Ovary (tissue), 10 donors: ENCODE measurements at places on chromosomes 4 and X.

DNA sequence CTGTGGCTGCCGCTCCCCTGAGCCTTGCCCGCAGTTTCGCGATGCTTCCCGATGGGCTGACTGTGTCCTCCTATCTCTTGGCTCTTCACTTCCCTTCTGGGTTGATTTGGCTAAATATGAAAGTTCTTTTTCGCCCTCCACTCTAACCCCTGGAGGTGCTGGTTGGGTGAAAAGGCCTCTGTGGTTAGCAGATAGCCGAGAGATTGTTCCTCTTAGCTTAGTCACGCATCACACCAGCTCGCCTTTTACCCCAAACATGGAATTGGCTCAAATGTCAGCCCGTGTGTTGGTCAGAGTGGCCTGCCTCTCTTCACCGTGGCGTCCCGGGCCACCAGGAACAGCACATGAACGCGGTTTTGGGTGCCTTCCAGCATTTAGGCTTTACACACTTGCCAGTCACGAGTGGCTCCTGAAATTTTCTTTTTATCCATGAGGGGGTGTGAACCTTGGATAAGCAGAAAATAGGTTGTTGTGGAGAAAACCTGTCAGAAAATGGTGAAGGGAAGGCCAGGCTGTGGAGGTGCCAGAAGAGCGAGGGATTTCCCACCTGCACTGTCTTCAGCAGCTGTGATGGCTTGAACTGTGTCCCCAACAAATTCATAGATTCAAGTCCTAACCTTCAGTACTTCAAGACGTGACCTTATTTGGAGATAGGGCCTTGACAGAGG is 8.9 kb downstream of the CLCN4 start:
- no peak for DNase-seq
- no peak overlapping the region for H3K27ac ChIP-seq

DNA sequence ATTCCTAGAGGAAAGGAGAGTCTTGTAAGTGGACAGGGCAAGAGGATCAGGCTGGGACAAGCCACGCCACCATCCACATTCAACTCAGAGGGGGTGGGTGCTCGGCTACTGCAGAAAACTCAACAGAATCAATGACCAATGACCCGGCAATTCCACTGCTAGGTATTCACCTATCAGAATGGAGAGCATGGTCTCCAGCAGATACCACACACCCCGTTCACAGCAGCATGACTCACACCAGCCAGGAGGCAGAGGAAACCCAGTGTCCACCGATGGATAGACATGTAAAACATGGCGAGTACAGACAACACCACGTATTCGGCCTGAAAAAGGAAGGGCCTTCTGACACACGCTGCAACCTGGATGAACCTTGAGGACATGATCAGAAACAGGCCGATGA is 175.9 kb downstream of the AFAP1 start:
- no peaks in the 10 kb centered on the region for H3K27me3 ChIP-seq
- no peak overlapping the region for H3K4me3 ChIP-seq
- DNase-seq = no peak
- no peak overlapping the region for H3K27ac ChIP-seq
- H3K36me3 ChIP-seq = no peaks in the 10 kb centered on the region

- H3K27ac ChIP-seq = no peak overlapping the region
- no peaks in the 10 kb centered on the region for H3K36me3 ChIP-seq
- no peak overlapping the region for H3K4me3 ChIP-seq
- no peaks in the 10 kb centered on the region for H3K27me3 ChIP-seq
- H3K4me1 ChIP-seq = no peaks in the 10 kb centered on the region
These were observed 1.3 kb upstream of the ATP6AP1 start for GRCh38 chrX:154426916-154427770.

- no peaks in the 10 kb centered on the region for H3K4me1 ChIP-seq
- H3K4me3 ChIP-seq = no peak overlapping the region
- H3K36me3 ChIP-seq = no peaks in the 10 kb centered on the region
- H3K27me3 ChIP-seq = no peaks in the 10 kb centered on the region
- no peak overlapping the region for H3K27ac ChIP-seq
- DNase-seq = no peak
These were observed 1522.9 kb downstream of the PCDH18 start for GRCh38 chr4:136009258-136009832.

GRCh38 chr4:168164915-168165548 is 72.7 kb downstream of the ANXA10 start:
- no peaks in the 10 kb centered on the region for H3K27me3 ChIP-seq
- H3K4me3 ChIP-seq = no peak overlapping the region
- no peaks in the 10 kb centered on the region for H3K36me3 ChIP-seq

DNA sequence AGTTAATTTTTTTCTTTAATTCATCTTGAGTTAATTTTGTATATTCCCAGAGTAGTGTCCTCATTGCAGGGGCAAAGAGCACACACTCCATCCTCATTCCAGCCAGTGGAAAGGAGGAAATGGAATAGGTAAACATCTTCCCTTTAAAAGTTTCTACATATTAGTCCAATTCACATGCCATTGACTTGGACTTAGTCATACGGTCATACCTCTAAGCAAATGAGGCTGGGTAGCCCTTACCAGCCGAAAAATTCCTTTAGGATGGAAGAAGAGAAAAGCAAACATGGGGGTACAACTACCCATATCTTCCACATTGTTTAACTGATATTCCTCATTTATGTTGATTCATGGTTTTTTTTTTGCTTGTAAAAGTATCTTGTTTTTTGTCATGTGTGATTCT is 37.4 kb upstream of the NDP start:
- no peak overlapping the region for H3K4me3 ChIP-seq
- no peaks in the 10 kb centered on the region for H3K27me3 ChIP-seq
- no peak for DNase-seq
- H3K27ac ChIP-seq = no peak overlapping the region
- H3K4me1 ChIP-seq = no peaks in the 10 kb centered on the region

GRCh38 chr4:7192252-7193029 is at the start of gene SORCS2:
SORCS2 (plus strand) TSS chr4:7192538.
- peak within 1 kb of the TSS; percentile 32 for H3K4me3 ChIP-seq
- peak within 1 kb of the TSS; percentile 32 for H3K27ac ChIP-seq
- no peaks in the 10 kb centered on the region for H3K27me3 ChIP-seq
- peak; percentile 77 for DNase-seq
- peaks cover 8% of the 10 kb centered on the region for H3K4me1 ChIP-seq

GRCh38 chr4:124941267-124941666 is 228.7 kb upstream of the ANKRD50 start:
- no peak for DNase-seq
- H3K4me1 ChIP-seq = no peaks in the 10 kb centered on the region
- H3K27ac ChIP-seq = no peak overlapping the region
- no peak overlapping the region for H3K4me3 ChIP-seq
- no peaks in the 10 kb centered on the region for H3K36me3 ChIP-seq

GRCh38 chrX:25059273-25059672 is 43.5 kb upstream of the ARX start:
- no peaks in the 10 kb centered on the region for H3K27me3 ChIP-seq
- no peaks in the 10 kb centered on the region for H3K4me1 ChIP-seq
- no peak overlapping the region for H3K4me3 ChIP-seq

GRCh38 chrX:627510-627981 is 3.0 kb upstream of the SHOX start:
- no peaks in the 10 kb centered on the region for H3K36me3 ChIP-seq
- no peak overlapping the region for H3K27ac ChIP-seq
- no peaks in the 10 kb centered on the region for H3K4me1 ChIP-seq
- no peak overlapping the region for H3K4me3 ChIP-seq
- H3K27me3 ChIP-seq = no peaks in the 10 kb centered on the region

GRCh38 chr4:114879916-114880669 is 233.3 kb downstream of the NDST4 start:
- no peak for DNase-seq
- no peaks in the 10 kb centered on the region for H3K4me1 ChIP-seq
- H3K4me3 ChIP-seq = no peak overlapping the region
- no peak overlapping the region for H3K27ac ChIP-seq
- no peaks in the 10 kb centered on the region for H3K27me3 ChIP-seq

DNA sequence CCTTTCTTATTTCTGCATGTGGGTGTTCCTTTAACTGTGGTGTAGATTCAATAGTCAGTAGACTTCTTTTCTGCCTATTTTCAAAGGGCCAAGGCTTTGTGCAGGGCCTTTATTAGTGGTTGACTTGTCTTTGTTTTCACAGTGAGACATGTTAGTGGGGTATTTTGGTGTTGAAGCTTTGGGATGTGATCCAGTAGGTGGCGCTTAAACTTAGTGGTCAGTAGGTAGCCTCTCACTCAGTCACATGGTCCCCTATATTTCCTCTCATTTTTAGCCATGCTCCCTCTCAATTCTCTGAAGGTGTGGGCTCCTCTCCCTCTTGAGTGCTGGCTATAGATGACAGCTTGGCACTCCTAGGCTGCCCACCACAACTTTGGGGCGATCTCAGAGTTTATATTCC is 23.4 kb upstream of the SLC10A7 start:
- H3K36me3 ChIP-seq = no peaks in the 10 kb centered on the region
- DNase-seq = no peak
- H3K4me3 ChIP-seq = no peak overlapping the region
- no peak overlapping the region for H3K27ac ChIP-seq
- H3K4me1 ChIP-seq = no peaks in the 10 kb centered on the region
- no peaks in the 10 kb centered on the region for H3K27me3 ChIP-seq

DNA sequence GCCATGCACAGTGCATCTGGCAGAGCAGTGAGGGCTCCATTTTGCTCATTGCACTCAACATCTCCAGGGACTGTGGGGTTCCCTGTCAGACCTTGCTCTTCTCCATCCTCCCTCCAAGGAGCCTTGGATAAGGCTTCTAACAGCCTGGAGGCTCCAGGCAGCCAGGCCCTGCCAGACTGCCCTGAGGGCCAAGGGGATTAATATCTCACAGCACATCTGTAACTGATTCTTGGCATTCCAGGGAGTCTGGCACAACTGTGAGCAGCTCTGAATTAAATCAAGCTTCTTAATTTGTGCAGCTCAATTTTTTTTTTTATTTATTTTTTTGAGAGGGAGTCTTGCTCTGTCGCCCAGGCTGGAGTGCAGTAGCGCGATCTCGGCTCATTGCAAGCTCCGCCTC is 224.5 kb upstream of the PGRMC2 start:
- H3K36me3 ChIP-seq = no peaks in the 10 kb centered on the region
- no peak overlapping the region for H3K27ac ChIP-seq
- no peaks in the 10 kb centered on the region for H3K27me3 ChIP-seq
- H3K4me3 ChIP-seq = no peak overlapping the region

DNA sequence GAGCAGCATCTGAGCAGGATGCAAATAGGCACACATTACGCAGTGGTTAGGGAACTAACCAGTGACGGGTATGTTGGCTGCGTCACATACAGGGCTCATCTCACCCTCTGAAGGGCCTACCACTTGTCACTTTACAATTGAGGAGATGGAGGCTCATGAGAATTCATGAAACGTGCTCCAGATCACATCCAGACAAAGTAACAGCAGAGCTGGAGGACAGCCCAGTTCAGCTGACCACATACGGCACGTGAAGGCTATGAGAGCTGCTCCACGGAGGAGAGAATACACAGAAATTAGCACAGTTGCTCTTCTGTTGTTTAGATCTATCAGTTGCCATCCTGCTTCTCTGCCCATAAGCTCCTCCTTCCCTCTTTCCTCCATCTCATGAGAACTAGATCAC is 78.4 kb downstream of the FAM9B start:
- no peak overlapping the region for H3K4me3 ChIP-seq
- no peaks in the 10 kb centered on the region for H3K4me1 ChIP-seq
- no peak overlapping the region for H3K27ac ChIP-seq
- H3K36me3 ChIP-seq = no peaks in the 10 kb centered on the region
- H3K27me3 ChIP-seq = no peaks in the 10 kb centered on the region

DNA sequence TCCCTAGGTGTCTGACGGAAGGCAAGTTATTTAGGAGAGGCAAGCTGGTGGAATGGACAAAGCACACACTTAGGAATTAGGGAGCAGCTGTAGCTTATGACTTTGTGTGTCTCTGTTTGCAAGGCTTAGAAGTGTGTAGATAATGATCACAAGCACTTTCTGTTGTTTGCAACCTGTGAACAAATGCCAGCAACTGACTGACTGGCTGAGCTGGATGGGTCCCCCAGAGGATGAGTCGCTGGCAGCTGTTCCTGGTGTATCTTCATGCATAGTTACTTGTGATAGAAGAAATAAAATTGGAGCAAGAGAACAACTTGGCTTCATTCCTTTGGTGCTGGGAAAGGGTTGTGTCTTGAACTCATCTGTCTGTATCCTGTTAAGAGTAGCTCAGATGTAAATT is 64.2 kb upstream of the BEND4 start:
- no peak for DNase-seq
- no peaks in the 10 kb centered on the region for H3K27me3 ChIP-seq
- no peaks in the 10 kb centered on the region for H3K4me1 ChIP-seq
- no peak overlapping the region for H3K27ac ChIP-seq

DNA sequence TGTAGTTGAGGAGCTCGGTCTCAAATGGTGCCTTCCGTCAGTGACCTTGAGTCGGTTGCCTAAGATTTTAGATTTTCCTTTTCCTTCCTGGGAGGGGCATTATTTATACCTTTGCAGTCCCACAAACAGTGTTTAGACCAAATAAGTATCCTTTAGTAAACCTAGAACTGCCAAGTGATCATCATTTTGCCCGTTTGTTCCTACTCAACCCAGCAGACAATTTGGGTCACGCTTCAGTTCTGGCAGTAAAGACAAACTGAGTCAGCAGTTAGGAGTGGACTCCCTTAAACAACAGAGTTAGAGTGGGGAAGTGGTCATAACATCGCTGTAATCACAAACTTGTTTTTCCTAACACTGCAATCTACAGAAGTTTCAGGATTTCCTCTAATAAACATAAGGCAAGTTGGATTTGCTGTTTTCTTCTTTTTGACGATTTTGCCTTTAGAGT is 777 bp upstream of the WDFY3 start:
- H3K27ac ChIP-seq = peak overlapping the region; percentile 97
- H3K4me1 ChIP-seq = peaks cover 2% of the 10 kb centered on the region
- no peaks in the 10 kb centered on the region for H3K36me3 ChIP-seq
- H3K4me3 ChIP-seq = peak overlapping the region; percentile 90
- no peaks in the 10 kb centered on the region for H3K27me3 ChIP-seq
